ENCODE measurements at places on chromosomes 2 and 18.
A peak's percentile ranks its signal among the peaks of the same experiment; 100 is the strongest.

- no peak for DNase-seq
Observed at GRCh38 chr2:41892476-41892875, 155.3 kb upstream of the PKDCC start.

DNA sequence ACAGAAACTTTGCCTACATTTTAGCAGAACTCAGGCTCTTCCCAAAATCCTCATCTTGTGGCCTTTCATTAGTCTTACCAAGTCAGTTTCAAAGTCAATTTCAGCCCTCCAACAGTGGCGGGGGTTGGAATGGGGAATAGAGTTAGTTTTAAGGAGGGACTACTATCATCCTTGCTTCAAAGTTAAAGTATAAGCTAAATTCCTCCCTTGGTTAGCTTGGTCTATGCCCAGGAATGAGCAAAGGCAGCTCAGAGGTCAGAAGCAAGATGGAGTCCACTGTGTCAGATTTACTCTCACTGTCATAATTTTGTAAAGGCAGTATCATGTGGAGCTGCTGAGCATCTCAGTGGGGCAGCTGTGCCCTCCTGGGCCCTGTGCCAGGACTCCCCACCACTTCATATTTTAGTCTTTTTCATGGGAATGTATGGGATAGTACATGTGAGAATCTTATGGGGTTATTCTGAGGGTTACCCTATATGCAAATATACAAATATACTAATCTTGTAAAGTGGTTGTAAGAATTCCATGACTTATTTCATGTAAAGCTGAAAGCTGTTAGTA is 145.2 kb upstream of the MMADHC start:
- DNase-seq: no peak

- peak; percentile 78 for DNase-seq
Observed at GRCh38 chr2:43082111-43082894, 144.1 kb downstream of the ZFP36L2 start.

- peak; percentile 29 for DNase-seq
Observed at GRCh38 chr2:144521686-144522085, 1.8 kb upstream of the ZEB2 start.

DNA sequence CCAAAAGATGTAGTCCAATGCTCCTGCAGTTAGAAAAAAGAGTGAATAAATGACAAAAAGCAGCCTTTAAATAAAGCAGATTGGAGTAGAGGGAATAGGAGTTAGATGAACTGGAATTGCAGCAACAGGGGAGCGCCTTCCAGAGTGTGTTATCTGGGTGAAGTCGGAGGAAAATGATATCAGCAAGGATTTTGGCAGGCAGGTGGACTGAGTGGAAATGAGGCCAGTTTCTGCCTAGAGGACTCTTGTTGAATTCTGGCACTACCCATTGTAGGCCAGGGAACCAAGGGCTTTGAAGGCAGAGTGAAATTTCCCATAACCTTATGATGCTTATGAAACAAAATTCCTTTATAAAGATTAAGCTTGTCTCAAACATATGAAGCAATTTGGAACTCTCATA is 59.8 kb downstream of the AKAIN1 start:
- no peak for DNase-seq

DNA sequence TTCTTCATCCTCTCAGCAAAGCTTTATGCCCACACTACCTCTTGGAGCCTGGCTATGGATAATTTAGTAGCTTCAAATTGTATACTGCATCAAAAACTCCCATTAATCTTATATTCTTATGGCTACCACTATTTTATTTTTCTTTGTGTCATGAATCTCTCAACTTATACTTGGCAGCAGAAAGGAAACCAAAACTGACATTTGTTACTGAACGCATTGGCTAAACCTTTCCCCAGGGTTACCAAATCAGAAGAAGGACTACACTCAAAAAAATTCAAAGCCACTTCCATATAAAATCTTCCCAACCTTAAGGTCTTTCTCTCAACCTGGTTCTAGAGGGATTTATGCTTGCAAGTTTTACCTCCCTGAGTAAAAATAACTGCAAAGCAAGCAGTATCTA is 97.0 kb upstream of the REG3G start:
- DNase-seq: no peak

- no peak for DNase-seq
Observed at GRCh38 chr2:85907671-85908157, 18.9 kb upstream of the ST3GAL5 start.

GRCh38 chr2:45777996-45778719 is 126.7 kb downstream of the PRKCE start:
- no peak for DNase-seq

GRCh38 chr18:47997338-47997780 is 66.9 kb upstream of the SMAD2 start:
- DNase-seq: no peak

DNA sequence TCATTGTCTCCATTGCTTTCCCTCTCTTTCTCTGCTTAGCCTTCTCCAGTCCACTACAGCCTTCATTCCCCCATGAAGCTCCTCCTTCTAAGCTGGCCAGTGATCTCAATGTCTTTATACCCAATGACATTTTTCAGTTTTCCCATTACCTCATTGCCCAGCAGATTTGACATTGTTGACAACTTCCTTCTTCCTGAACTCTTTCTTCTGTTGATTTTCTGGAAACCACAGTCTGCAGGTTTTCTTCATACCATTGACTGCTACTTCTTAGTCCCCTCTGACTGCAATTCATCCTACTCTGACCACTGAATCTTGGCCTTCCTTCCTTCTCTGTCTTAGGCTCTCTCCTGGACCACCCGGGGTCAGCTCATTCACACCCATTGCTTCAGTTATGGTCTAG is 22.9 kb upstream of the SPP2 start:
- no peak for DNase-seq

DNA sequence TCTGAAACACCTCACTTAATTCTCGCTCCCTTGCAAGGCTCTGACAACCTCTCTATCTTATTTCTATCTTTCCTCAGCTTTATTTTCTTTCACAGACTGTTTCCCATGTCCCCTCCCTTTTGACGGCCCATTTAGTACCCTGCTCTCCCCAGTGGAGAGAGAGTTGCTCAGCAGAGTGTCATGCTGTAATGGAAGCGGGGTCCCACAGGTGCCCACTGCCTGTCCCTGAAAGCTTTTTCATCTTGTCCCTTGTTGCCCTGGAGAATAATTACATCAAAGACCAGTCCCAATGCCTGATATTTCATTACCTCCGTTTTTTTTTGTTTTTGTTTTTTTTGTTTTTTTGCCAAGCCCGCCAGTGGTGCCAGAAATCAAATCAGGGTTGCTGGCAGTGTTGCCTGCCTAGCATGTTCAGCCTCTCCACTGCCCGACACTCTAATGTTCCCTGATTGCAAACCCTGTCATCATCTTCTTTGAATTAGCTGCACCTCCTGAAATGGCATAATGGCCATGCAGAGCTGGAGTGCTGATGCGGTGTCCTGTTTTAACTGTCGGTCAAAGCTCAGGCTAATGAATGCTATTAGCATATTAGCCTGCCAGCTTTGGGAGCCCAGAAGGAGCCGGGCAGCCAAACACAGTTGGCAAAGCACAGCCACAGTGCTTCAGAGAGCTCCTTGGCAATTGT is 71.2 kb upstream of the CAVIN2 start:
- peak; percentile 59 for DNase-seq

DNA sequence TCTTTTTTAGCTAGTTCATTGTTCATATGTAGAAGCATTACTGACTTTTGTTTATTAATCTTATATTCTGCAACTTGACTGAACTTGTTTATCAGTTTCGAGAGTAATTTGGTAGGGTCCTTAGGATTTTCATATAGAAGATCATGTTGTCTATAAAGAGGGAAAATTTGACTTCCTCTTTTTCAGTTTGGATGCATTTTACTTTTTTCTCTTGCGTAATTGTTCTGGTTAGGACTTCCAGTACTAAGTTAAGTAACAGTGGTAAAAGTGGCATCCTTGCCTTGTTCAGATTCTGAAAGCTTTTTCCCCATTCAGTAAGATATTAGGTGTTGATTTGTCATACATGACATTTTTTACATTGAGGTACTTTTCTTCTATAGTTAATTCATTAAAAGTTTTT is 726.0 kb downstream of the KCNJ3 start:
- DNase-seq: no peak

GRCh38 chr18:24413148-24413547 is 13.3 kb upstream of the IMPACT start:
- no peak for DNase-seq

- no peak for DNase-seq
Observed at GRCh38 chr18:79392226-79392625, 3.5 kb upstream of the NFATC1 start.

DNA sequence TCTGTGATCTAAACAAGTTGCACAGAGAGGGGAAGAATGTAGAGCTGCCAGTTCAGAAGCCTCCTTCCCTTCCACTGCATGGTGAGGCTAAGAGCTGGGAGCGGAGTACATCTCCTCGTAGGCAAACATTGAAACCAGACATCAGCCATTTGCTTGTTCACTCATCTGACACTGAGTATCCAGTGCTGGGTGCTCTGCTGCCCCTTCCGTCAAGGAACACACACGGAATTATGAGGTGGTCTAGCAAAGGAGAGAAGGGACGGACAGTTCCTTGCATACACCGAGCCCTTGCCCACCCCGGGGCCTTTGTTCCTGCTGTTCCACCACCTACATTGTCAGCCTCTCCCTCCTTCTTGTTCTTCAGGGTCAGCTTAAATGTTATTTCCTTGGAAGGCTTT is 44.6 kb downstream of the SLC4A1AP start:
- no peak for DNase-seq

DNA sequence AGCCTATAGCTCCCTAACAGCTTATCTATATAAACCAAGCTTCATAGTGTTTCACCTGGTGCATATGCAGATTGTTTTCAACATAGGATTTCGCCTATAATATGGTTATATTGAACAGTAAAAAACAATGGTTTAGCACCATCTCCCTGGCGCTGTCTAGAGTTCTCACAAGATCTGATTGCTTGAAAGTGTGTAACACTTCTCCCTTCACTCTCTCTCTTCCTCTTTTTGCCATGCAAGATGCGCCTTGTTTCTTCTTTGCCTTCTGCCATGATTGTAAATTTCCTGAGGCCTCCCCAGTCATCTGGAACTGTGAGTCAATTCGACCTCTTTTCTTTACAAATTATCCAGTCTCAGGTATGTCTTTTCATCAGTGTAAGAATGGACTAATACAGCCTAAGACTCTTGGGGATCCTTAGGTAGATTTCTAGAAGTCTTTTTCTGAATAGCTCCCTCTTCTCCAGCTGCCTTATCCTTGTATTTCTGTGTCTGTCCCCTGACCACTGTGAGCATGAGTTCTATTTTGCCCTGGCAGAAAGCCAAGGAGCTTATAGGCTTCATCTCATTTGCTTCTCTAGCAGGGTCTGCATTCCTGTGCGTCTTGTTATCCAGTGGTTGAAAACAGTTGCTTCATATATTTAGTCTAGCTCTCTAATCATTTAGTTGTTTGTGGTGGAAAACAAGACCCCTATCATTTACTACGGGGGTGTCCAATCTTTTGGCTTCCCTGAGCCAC is 401.6 kb downstream of the GPD2 start:
- DNase-seq: no peak

- no peak for DNase-seq
Observed at GRCh38 chr2:98458207-98458606, 13.5 kb downstream of the INPP4A start.

DNA sequence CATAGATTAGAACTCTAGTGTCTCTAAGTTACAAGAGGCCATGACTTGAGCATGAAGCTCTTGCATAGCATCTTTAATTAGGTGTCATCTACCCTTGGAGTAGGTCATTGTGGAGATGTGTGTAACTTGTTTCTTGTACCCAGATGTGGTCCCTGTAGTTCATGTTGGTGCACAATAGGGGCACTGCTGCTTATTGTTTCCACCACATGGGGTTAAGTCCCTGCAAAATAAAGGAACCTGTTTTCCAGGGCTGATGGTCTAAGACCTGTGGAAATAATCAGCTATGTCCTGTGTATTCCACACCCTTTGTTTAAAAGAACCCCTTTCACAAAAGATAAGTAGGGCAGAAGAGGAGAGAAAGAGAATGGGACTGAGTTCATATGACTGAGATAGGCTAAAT is 28.6 kb downstream of the ASXL3 start:
- DNase-seq: no peak

DNA sequence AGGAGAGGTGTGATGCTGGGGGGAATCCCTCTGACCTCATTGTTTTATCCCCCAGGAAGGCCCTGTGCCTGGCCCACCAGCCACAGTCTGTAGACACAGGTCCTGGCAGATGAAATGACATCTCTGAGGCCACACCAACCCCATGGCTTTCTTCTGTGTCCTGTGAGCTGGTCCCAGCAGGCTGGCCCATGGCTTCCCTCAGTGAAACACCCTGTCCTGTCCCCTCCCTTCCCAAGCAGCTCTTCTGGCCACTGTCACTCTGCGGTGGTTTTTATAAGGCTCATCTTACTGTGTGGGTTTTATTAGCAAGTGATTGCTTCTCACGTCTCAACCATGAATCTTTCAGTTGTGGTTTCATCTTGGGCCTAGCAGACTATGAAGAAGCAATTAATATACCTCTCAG is 102.8 kb upstream of the STPG4 start:
- DNase-seq: no peak

- DNase-seq: no peak
Observed at GRCh38 chr2:74878551-74878950, 44.6 kb downstream of the HK2 start.

- DNase-seq: no peak
Observed at GRCh38 chr18:3036108-3036507, 23.2 kb upstream of the LPIN2 start.

DNA sequence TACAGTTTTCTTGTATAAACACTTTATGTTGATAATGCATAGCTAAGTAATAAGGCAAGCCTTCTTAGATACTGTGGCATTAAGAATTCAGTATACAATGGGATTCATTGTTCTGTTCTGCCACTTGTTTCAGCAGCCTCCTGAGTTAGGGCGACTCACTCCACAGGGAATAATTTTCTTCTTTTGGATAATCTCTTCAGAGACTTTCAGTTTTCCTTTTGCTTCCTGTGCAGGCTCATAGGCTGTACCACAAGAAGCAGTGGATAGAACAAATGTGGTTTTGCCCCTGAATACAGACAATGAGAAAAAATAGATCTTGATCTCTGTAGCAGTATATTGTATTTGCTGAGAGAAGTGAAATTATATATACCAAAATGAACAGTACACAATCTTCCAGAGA is 298.0 kb downstream of the ZNF407 start:
- no peak for DNase-seq

DNA sequence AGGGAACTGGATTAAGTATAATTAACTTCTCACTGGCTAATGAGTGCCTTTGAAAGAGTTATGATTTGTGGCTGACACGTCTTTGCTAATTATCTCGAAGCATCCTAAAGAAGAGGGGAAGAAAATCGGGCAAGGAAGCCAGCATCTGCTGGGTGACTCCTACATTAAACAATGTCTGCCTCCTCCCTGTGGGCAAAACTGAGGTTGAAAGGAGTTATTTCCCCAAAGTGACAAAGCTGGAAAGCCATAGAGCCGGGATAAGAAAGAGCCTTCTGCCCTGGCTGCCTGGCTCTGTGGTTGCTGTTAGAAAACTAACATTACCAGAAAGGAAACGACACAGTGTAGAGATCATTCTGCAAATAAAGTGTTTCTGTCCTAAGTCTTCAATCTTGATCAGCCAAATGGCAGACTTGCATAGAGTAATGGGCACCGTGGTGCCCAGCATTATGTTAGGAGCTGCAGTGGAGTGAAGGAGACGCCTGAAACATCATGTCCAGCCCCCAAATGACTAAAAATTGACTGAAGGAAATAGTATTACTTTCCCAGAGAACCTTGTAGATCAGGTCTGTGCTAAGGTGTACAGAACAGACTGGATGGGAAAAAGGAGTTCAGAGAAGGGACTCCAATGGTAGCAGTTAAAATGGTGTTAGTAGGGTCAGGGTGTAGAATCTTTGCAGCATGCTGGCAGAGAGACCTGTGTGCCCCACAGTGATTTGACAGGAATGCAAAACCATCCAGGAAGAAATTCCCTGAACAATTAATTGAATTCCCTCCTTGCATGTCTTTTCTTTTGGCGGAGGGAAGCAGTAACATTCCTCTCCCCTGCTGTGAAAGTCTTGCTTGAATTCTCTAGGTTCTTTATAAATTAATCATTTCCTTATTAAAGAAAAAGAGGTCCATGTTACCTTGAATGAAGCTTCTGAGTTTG is 44.4 kb downstream of the ALPK2 start:
- DNase-seq: peak; percentile 63

All from brain (organoid and tissue), 16 donors.